ENCODE measurements at places on chromosomes 7 and 10.

DNA sequence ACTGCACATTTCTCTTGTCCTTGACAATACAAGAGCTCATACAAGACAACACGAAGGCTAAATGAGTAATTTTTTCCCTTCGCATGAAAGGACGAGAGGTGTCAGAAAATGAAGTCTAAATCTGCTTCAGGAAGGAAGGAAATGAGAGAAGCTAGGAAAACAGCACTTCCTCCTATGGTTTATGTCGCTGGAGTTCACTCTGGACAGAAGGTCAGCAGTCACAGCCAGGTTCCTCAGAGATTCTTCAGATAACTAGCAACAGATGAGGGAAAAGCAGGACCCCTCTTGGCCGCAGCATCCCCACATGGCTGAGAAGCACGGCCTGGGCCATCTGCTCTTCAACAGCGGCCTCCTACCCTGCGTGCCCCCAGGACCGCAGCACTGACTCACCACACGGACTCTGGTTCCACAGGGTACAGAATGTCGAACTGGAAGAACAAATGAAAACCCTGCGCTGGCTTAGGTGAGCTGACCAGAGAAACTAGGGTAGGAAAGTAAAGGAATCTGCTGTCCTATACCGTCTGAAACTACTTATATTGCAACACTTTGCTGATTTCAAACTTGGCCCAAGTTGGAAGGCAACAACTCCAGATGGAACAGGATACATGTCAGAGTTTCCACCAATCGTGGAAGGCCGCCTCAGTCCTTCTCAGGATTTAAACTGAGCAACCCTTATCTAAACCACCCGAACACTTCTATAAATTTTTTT lies 26.3 kb downstream of the DNMBP start:
- DNase-seq = no peak

GRCh38 chr10:88232029-88232895 lies 350.9 kb downstream of the RNLS start:
- no peak for DNase-seq

DNA sequence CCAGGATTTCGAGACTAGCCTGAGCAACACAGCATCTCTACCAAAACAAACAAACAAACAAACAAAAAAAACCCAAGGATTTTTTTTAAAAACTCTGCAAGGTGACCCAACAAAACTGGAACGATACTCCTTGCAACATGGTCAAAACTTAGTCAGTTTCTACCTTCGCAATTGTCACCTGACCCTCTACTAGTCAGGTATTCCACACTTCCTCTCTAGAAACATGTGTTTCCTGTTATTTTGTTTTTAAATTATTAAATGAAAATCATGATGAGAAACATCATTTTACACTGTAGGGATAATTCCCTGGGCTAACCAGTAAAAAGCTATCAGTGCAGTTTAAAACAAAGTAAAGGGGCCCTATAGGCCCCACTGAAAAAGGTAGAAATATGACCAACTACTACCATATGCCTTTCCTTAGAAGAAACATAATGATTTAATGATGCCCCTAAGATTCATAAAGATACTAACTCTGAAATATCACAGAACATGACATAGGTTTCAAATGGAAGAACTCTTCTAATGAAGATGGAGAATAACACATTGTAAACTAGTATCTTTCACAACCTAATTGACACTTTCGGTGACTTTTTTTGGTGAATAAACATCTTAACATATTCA lies 8.7 kb downstream of the BRAF start:
- no peak for DNase-seq

- no peak for DNase-seq
These were observed 86.0 kb upstream of the PODXL start for GRCh38 chr7:131642429-131642828.

DNA sequence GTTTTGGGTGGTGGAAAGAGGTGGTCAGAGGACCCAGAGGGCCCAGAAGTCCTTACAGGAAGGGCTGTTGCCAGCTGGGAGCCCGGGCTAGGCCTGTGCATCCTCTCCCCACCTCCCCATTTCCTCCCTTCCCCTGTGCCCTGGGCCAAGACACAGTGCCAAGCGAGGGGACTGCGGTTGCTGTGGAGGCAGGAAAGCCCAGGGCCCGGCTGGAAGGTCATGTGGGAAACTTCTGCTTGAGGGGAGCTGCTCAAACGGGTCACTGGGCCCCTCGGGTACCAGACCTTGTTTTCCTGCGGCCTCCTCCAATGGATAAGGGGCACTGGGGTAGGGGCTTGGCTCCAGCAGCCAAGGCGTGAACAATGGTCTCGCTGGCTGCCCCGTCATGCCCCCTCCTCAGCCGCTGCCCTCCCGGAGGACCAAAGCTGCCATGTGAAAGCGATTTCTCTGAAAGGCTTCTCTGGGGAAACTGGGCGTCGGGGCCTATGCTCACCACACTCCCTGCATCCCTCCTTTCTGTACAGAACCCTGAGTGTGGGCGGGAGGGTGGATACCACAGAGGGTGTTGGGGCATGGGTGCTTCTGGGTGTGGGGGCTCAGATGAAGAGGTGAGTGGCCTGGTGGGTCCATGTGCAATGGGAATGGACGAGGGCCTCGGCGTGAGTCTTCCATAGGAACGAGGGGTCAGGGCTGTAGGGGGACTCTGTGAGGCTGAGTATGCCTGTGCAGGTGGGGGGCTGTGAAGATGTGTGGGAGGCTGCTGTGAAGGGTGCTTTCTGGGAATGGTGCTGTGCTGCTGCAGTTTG lies 135.3 kb downstream of the PTPN20 start:
- DNase-seq = no peak

DNA sequence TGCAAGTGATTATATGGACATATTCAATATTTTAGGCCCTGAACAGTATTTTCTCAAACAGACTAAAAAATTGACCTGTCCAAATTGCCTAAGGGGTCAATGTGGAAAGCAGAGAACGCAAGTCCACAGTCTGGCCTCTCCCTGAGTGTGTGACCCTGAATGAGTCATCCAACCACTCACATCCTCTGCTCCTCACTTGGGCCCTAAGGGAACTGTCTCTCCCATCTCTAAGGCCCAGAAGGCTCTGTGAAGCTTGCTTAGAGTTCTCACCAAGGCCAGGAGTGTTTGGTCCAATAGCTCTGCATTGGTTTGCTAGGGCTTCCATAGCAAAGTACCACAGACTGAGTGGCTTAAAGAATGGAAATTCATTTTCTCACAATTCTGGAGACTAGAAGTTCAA lies 155.1 kb downstream of the LSM5 start:
- DNase-seq = peak; percentile 47

DNA sequence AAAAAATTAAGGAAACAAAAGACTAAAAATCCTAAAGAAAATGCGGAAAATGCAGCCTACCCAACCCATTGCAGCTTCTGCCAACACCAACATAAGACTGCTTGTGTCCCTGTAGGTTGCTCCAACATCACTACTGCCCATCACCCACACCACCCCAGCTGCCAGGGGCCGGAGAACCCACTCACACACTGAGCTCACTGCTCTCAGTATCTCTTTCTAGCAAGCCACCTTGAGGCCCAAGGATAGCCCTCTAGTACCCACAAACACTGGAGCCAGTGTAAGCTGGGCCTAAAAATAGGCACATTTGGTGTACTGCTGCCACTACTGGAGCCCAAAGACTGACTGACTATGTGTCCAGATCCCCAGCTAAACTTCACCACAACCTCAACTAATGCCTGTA lies 67.3 kb downstream of the MEST start:
- DNase-seq = no peak

- no peak for DNase-seq
These were observed 84.5 kb downstream of the HGF start for GRCh38 chr7:81685270-81685868.

GRCh38 chr10:33733058-33733457 lies 398.6 kb upstream of the NRP1 start:
- DNase-seq = no peak

DNA sequence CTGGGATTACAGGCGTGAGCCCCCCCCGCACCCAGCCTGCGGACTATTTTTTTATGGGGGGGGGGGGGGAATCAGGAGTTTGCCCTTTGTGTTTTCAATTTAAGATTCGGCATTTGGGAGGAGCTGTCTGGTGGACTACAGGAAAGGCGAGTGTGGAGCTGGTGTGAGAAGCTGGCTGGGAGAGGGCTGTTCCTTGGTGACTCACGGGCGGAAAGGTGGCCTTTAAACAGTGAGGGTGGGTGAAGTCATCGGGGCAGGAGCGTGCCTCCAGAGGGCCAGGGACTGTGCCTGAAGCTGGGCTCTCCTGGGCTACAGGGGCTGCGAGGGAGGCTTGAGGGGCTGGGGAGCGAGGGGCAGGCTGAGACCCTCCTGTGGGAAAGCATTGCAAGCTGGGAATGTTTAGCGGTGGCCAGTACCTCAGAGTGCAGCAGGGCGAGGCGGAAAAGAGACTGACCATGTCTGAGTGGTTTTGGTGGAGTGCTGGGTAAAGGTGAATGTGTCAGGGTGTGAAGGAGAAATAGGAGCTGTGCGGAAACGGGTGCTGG lies 39.7 kb upstream of the ZNF32 start:
- no peak for DNase-seq

- DNase-seq = no peak
These were observed 496.6 kb downstream of the INHBA start for GRCh38 chr7:41206267-41206666.

- DNase-seq = no peak
These were observed 74.0 kb downstream of the FGFR2 start for GRCh38 chr10:121524157-121524817.

- DNase-seq = peak; percentile 52
These were observed 782 bp downstream of the IFIT5 start for GRCh38 chr10:89414879-89415821.

- no peak for DNase-seq
These were observed 113.6 kb downstream of the GRK5 start for GRCh38 chr10:119320981-119321380.

- DNase-seq = no peak
These were observed 25.2 kb upstream of the COMTD1 start for GRCh38 chr10:75260990-75261389.

DNA sequence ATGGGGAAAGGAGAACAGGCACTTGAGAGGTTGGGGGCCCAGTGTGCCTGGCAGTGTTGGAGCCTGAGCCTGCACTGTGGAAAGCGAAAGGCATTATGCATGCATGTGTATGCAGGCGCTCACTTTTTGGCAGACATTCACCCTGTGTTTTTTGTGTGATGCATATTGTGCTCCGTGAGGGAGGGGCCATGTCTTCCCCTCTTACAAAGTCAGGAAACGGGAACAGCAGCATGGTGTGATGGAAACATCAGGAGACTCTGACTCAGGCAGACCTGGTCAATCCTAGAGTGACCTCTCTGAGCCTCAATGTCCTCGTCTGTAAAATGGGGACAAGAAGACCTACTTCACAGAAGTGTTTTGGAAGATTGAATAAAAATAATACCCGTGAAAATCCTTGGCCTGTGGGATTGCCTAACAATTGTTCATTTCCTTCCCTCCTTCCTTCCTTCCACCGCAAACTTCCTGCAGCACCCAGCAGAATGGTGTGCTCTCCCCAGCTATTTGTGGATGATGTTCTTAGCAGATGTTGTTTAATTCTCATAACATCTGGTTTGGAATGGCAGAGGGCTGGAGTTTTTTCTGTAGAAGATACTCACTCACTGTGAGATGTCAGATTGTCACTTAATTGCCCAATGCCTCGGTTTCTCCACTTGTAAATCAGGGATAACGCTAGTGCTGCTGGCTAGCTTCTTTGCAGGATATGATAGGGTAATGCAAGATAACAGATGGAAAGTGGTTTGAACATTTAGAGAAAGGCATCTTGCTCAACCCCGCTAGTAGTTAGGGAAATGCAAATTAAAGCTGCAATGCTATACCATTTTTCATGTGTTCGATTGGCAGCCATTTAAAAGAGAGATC lies 39.8 kb downstream of the CDH23 start:
- no peak for DNase-seq

DNA sequence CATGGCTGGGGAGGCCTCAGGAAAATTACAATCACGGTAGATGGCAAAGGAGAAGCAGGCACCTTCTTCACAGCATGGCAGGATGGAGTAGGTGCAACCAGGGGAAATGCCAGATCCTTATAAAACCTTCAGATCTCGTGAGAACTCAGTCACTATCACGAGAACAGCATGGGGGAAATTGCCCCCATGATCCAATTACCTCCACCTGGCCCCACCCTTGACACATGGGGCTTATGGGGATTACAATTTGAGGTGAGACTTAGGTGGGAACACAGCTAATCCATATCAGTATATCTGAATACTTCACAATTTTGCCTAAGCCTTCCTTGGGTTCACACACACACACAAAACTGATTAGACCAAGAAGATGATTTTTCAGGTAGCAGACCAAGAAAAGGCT lies 145.1 kb upstream of the COL1A2 start:
- no peak for DNase-seq

- no peak for DNase-seq
These were observed 45.6 kb upstream of the TES start for GRCh38 chr7:116164552-116165306.

DNA sequence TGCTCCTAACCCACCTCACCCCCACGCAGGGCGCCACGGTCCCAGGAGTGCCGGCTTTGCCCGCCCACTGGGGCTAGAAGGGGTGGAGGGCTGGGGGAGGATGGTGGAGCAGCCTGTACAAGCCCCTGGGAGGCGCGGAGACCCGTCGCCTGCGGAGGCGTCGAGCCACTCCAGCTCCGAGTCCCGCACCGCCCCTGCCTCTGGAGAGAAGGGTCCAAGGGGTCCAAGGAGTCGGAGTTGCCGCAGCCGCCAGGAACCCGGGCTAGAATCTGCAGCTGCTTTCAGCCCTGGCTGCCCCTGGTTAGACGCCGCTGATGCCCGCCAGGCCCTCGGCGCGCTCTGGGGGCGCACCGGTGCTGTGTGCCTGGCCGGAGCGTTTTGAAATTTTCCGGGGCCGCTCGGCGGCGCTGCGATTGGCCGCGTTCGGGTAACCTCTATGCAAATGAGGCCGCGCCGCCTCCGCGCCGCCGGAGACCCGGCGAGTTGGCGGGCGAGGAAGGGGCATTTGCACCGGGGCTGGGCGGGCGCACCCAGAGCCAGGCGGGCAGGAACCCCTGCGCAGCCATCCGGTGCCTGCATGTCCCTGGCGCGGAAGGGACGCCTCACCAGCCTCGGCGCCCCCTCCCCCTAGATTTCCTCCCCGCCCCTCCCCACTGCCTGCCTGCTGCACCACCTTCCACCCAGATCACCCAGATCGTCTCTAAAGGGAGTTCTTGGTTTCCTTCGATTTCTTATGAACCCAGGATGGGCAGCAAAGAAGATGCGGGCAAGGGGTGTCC lies at the start of gene HMX2:
HMX2 (plus strand) TSS at position 502 of the 779 bp plus-strand sequence; CDS start at position 745, 243 bp downstream.
- DNase-seq = peak; percentile 32

DNA sequence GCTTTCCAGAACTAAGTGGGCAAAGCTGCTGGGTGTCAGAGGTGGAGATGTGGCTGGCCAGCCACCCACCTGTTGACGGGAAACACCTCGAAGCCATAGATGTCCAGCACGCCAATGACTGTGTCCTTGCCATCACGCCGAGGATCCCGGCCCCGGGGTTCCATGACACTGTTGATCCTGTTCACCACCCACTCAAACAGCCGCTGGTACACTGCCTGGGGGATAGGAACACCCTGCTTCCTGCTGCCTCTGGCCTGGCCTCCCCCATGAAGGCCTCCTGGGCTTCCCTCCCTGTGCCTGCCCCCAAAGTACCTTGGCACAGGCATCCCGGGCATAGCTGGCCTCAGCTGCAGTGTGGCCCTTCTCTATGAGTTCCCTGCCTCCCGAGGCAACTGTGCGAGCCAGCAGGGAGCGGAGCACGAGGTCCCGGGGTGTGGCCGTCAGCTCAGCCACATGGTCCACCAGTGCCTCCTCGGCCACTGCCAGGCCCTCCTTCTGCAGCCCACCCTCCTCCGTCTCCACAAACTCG lies 8.2 kb downstream of the MYO1G start:
- DNase-seq = no peak

Data from ACHN (cell line).